ENCODE measurements at places on chromosomes 4 and X.

- peak; percentile 65 for DNase-seq
These were observed 8.9 kb downstream of the EIF4E start for GRCh38 chr4:98919996-98920395.

- DNase-seq, result no peak
These were observed 23.7 kb upstream of the FBXW7 start for GRCh38 chr4:152559641-152560040.

DNA sequence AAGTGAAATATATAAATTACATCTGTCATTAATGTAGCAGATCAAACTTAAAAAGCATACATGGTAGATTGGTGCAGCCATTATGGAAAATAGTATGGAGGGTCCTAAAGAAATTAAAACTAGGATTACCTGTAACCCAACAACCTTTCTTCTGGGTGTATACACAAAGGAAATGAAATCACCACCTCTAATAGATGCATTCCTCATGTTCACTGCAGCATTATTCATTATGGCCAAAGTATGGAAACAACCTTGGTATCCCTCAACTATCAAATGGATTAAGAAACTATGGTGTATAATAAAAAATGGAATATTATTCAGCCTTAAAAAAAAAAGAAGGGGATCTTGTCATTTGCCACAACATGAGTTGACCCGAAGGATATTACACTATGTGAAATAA lies 13.7 kb downstream of the WDFY3 start:
- no peak for DNase-seq

DNA sequence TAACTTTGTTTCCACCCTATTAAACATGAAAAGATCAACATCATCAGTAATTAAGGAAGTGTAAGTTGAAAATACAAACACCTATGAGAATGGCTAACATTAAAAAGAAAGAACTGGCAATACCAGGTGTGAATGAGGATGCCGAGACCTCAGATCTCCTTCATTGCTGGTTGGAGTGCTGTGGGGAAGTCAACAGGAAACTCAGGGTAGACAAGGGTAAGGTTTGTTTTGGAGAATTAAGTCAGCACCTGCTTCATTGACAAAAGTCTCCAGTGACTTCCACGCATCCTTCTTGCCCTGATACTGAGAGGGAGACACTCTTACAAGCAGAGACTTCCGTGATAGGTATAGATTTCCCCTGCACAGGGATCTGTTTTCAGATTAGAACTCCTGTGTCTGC lies 106.1 kb downstream of the IRF2 start:
- DNase-seq, result no peak

- DNase-seq, result no peak
These were observed 132.7 kb downstream of the ARHGAP24 start for GRCh38 chr4:85607624-85608023.

- no peak for DNase-seq
These were observed 543.8 kb upstream of the ZFP42 start for GRCh38 chr4:187451776-187452175.

DNA sequence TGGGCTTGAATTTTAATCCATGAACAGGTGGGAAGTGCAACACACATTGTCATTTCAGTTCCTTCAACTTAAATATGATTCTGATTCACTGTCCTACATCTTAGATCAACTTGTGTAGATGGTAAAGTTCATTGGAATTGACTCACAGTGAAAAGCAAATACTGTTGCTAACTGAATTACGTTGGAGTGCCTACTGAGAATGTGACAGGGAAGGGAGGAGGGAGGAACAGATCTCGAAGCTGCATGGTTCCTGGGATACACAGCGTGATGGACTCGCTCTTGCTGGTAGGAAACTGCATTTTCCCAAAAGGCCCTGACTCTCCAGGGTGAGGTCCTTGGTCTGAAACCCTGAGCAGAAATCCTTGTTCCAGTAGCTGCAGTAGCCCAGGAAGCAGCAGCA lies 284.2 kb downstream of the USP46 start:
- DNase-seq, result no peak

DNA sequence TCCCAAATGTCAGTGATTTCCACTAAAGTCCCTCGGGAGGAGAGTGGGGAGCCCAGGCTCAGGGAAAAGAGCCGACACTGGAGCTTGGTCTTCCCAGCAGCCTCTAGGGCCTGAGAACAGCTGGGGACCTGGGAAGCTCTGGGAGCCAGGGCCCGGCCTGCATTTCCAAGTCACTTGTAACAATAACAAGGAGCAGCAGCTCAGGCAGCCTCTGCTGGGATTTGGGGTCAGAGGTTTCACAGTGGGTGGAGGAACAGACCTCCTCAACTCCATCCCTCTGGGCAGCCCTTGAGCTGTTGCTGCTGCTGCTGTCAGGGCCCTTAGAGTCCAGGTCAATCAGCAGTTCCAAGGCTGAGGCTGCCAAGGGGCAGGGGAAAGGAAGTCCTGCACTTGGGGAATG lies 11.1 kb downstream of the STARD8 start:
- DNase-seq, result peak; percentile 16

GRCh38 chr4:30792601-30793000 lies 72.4 kb downstream of the PCDH7 start:
- no peak for DNase-seq

DNA sequence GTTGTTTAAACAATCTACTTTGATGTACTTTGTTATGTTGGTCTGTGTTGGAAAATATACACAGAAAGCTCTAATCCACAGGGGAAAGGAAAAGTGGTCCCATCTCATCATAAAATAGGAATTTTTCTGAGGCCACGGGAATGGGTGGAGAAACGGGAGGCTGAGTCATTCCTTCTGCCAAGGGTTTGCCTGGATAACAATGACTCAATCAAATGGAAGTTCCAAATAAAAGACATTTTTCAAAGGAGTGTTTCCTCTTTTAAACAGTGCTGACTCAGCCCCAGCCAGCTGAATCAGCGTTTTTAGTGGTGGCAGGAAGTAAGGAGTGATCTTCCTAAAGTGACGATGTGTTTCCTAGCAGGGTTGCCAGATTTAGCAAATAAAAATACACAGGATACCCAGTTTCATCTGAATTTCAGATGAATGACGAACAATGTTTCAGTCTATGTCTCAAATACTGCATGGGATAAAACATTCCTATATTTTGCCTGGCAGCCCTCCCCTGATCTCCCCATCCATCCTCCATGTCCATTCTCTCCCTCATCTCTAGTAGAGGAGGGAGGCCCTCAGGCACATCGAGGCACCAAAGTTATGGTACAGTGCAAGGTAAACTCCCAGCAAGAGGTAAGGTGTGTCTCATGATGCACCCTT lies 345.4 kb upstream of the GATB start:
- DNase-seq, result peak; percentile 98

DNA sequence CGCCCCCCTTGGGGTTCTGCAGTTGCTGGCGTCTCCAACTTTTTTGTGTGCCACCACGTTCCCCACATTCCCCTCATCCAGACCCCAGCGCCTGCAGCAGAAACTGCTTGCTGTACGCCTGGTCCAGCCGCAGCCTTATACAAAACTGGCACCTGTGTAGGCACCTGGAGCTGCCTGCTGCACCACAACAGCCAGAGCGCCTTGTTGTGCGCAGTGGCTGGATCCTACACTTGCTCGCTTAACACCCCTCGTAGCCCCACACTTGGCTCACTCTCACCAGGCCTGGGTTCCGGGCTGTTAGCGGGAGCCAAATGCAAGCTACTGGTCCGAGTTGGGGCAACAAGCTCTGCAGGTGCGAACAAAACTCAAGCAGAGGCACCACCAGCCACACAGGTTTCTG lies 136.8 kb downstream of the TECRL start:
- DNase-seq, result no peak

DNA sequence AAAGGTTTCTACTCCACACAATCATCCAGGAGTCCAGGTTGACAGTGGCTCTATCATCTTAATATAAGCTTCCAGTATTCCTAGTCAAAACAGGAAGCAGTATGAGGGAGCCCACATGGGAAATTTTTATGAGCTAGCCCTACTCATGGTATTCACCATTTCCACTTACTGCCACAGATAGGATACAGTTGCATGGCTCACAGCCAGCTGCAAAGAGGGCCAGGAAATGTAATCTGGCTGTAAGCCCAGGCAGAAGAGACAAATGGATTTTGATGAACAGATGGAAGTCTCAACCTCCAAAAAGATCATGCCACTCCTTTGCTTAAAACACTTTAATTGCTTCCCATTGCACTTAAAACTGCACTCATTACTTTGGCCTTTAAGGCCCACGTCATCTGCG lies 150.6 kb downstream of the ADAMTS3 start:
- peak; percentile 83 for DNase-seq

DNA sequence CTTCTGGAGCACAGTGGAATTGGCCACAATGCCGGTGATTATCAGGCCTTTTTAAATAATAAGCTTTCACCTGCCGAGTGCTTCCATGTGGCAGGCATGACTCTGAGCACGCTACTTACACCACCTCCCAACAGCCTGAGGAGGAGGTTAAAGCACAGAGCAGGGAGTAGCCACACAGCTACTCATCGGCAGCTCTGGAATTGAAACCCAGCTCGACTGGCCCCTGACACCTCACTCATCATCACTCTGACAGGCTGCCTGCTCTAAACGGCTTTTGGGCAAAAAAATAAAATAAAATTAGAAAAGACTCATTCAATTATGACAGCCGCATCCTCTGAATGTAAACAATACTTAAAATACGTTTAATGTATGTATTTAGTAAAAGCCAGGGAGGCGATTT lies 326.4 kb upstream of the NOCT start:
- no peak for DNase-seq

GRCh38 chrX:107207943-107208342 lies 1.5 kb downstream of the DNAAF6 start:
- no peak for DNase-seq

DNA sequence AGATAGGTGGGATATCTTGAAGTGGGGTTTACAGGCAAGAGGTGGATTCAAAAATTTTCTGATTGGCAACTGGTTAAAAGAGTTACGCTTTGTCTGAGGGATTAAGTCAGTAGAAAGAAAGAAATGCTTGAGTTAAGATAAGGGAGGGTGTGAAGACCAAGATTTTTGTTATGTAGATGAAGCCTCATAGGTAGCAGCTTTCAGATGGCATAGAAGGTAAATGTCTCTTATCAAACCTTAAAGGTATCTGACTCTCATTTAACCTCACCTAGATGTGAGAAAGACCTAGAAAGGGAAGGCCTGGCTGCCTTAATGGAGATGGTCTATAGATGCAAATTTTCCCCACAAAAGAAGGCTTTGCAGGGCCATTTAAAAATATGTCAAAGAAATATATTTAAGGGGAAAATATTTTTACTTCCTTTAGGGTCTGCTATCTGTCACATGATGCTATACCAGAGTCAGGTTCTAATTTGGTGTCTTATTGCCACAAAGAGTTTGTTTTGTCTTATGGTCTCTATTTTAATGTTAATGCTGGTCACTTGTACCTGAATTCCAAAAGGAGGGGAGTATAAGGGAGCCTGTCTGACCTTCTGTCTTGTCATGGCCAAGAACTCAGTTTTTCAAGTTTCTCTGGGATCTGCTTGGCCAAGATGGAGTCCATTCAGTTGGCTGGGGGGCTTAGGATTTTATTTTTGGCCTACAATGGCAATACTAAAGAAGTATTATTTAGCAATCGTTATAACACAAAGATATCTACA lies 699.1 kb upstream of the AMOT start:
- DNase-seq, result no peak

DNA sequence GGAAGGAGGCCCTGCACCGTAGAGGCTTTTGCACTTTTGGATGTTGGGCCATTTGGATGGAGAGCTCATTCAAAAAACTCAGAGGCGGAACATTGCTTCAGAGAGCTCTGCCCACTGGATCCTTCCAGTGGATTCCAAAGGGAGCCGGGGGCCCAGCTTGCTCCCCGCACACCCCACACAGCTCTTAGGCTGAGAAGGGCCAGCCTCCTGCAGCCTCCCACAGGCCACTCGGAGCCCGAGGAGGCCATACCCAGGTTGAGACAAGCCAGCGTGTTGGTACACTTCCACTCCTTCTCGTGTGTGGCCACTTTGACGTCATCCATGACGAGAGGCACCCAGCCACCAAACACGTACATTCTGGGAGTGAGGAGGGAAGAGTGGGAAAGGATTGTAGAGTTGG lies 10.3 kb downstream of the HCFC1 start:
- no peak for DNase-seq

- DNase-seq, result no peak
These were observed 70.3 kb downstream of the RAB28 start for GRCh38 chr4:13413729-13414437.

DNA sequence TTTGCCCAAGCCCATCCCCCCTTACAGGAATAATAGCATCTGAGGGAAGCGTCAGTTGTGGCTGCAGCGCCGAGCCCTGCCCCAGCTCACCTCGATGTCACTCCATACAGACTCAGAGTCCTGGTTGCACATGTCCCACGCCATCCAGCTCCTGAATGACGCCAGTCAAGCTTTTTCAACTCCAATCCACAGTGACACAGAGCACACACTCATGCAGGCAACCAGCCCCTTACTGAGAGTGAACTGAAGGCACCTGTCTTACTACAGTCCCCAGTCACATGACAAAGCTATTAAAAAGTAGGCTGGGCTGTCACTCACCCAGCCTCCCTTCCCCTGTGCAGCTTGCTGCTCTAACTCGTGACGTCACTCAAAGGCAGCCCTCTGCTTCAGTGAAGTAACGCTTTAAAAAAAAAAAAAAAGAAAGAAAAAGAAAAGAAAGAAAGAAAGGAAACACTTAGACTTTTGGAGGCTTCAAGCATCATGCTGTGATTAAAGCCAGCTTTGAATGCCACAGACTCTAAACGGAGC lies at the start of gene PPARGC1A:
Gene PPARGC1A (minus strand): TSS at position 234 of the 528 bp plus-strand sequence. CDS start 90 bp downstream, at position 144.
- DNase-seq, result peak; percentile 62

DNA sequence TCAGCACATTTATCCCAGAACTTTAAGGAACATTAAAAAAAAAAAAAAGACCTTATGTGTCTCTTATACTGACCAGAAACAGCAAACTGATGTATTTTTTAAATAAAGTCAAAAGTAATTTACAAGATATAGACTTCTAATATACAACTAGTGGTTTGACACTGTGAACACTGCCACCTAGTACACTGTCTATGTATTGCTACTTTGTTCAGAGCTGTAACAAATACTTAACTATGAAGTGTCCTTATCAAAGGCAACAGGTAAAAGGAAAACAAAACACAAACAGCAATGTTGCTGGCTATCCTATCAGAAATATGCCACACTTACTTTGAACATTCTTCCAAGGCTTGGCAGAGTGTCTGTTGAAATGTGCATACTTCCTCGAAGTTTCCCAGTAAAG lies 60.4 kb downstream of the CD40LG start:
- DNase-seq, result no peak

GRCh38 chr4:97762115-97762512 lies 381.2 kb downstream of the STPG2 start:
- DNase-seq, result no peak

- DNase-seq, result no peak
These were observed 132.9 kb upstream of the KLF8 start for GRCh38 chrX:56099271-56099670.

GRCh38 chr4:121216461-121216860 lies 52.3 kb upstream of the TNIP3 start:
- no peak for DNase-seq

GRCh38 chr4:12123707-12124106 lies 695.0 kb upstream of the HS3ST1 start:
- no peak for DNase-seq

- DNase-seq, result no peak
These were observed 231.5 kb downstream of the SLC7A11 start for GRCh38 chr4:138010639-138011038.

DNA sequence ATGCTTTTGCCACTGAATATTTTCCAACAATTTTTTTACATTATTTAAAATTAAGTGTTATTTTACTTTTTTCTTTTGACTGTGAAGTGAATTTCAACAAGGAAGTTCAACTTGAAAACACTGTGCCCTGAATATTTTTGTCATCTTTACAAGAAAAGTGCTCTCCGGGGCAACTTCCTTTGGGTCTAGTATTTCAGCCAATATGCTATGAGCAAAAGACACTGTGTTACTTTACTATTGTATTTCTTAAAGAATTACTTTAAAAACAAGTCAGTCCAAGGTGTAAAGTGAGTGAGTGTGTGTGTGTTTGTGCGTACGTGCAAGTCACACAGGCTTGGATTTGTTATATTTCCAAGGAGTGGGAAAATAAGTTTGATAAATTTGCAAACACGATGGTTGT lies 7.6 kb upstream of the USP53 start:
- no peak for DNase-seq

Data from fibroblast of mammary gland (primary cell).